CD4-positive, alpha-beta memory T cell (primary cell): ENCODE measurements at places on chromosomes 2 and 18.

- DNase-seq, result peak; percentile 16
These were observed 8.4 kb upstream of the IER3IP1 start for GRCh38 chr18:47184419-47185050.

DNA sequence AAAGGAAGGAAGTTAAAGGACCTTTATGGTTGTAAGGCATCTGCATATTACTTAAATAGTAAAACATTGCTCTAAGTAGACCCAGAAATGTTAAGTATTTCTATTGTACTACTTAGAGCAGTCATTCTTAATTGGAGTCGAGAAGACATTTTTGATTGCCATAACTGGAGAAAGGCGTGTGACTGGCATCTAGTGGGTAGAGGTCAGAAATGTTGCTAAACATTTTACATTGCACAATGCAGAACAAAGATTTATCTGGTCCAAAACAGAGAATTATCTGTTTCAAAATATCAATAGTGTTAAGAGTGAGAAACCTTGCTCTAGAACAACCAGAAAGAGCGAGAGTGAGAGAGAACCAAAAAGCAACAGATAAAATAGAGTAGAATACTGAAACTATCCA is 23.3 kb upstream of the ROCK1 start:
- peak; percentile 24 for DNase-seq

- no peak for DNase-seq
These were observed 15.7 kb downstream of the CCBE1 start for GRCh38 chr18:59681521-59682004.

- no peak for DNase-seq
These were observed 1.1 kb upstream of the WBP1 start for GRCh38 chr2:74457129-74457548.

DNA sequence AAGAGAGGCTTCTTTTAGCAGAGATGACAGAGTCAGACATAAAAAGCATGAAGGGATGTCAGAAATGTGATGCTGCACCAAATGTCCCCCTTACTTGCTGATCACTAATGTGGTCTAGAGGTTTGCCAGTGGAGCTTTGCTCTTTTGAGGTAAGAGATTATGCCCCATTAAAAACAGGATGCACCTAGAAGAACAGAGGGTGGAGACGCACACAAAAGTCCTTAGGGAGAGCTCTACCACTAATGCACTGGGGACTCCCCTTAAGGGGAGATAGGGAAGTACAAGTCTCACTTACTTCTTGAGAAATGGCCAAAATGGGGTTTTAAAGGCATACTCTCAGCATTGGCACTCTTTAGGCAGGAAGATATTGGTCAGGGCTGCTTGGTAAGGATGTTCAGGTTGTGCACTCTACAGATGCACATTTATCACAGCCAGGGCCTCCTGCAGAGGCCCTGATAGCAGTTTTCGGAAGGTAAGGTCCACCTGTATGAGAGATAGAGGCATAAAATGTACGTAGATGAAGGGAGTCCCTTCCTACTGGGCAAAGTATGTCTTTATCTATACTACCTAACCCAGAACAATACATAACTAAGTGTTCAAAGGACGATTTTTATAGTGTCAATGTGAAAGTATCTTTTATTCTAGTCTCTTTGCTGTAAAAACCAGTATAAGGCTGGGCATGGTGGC is 17.0 kb upstream of the SCYGR1 start:
- no peak for DNase-seq

GRCh38 chr2:225065882-225066281 is 23.6 kb upstream of the DOCK10 start:
- DNase-seq, result no peak

DNA sequence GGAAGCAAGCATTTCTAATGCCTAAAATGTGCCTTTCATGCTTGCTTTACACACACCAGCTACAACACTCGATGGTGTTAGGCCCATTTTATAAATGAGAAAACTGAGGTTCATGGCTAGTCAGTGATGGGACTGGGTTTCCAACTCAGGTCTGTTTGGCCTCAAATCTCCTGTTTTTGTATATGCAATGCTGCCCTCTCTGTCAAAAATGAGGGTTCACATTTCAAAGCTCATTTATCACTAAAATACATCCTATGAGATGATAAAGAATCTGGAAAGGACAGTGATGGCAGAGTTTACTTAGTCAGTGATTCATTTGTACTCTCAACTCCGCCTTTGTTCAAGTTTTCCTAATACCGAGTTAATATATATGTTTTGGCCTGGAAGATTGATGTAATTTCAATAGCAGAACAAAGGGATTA is 92.3 kb downstream of the KCTD1 start:
- DNase-seq, result no peak

DNA sequence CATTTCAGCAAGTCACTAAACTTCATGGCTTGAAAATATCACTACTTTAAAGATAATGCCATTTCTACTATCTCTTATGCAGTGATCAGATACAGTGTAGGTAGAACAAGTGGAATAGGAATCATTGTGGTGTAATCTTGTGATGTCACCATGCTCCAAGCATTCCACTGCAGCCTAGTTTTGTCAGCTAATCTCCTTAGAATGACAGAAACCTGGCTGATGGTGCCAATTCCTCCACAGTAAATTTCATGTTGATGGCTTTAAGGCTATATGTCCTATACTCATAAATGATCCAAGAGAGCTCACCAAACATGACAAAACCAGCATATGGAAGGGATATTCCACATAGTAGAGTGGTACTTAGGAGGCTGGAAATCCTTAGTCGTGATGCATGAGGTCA is 184.9 kb downstream of the PDE1A start:
- no peak for DNase-seq

GRCh38 chr18:78431606-78432005 is 548.0 kb upstream of the SALL3 start:
- DNase-seq, result no peak

DNA sequence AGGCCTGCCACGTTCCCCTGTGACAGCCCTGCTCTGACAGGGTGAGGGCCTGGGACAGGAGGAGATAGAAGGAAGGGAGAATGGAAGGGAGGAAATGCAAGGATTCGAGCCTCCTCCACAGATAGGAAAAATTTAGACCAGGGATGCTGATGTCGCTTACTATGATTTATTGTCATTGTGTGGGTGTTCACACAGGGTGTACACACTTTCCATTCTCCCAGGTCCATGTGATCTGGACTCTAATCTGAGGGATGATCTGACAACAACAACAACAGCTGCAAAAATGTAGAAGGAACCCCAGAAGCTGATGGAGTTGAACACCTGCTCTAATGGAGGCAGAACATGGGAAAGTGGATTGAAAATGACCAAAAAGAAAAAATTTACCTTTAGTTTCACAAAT is 231.7 kb upstream of the TNP1 start:
- no peak for DNase-seq

DNA sequence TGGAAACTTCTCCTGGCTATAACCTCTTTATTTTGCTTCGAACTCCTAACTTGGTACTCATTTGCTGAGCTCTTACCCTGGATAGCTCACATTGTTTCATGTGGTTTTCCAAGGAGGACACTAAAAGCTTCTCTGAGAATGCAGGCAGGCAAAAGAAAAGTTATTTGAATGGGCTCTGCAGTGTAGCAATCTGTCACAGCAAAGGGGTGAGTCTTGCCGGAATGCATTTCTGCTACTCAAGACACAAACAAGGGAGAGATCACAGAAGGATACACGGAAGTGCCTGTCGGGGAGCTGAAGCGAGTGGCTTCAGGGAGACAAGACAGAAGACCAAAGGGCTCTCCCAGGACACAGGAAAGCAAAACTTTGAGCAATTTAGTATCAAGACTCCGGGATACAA is 265.4 kb downstream of the SS18 start:
- no peak for DNase-seq

- no peak for DNase-seq
These were observed 3.4 kb upstream of the DIS3L2 start for GRCh38 chr2:231957913-231958763.

DNA sequence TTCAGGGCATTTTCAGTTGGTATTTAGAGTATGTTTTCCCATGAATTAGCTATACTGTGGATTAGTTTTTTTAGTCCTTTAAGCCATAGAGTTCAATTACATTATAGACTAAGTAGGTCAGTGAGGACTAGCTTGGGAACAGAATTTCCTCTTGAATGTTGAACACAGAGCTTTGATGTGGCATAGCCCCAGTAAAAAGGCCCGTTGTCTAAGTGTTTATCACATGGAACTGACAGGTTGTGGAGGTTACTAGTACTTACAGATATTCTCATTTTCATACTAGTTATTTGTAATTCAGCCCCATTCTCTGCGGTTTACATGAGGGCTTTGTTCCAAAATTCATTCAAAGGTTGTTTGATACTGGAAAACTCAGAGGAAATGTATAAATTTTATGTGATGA is 6.2 kb downstream of the INSIG2 start:
- DNase-seq, result no peak
